Fibroblast of skin of right quadriceps (primary cell): ENCODE measurements at places on chromosomes 12 and 14.
A peak's percentile ranks its signal among the peaks of the same experiment; 100 is the strongest.

GRCh38 chr14:104726600-104727451, 2.8 kb downstream of the ADSS1 start:
- no peak for DNase-seq

DNA sequence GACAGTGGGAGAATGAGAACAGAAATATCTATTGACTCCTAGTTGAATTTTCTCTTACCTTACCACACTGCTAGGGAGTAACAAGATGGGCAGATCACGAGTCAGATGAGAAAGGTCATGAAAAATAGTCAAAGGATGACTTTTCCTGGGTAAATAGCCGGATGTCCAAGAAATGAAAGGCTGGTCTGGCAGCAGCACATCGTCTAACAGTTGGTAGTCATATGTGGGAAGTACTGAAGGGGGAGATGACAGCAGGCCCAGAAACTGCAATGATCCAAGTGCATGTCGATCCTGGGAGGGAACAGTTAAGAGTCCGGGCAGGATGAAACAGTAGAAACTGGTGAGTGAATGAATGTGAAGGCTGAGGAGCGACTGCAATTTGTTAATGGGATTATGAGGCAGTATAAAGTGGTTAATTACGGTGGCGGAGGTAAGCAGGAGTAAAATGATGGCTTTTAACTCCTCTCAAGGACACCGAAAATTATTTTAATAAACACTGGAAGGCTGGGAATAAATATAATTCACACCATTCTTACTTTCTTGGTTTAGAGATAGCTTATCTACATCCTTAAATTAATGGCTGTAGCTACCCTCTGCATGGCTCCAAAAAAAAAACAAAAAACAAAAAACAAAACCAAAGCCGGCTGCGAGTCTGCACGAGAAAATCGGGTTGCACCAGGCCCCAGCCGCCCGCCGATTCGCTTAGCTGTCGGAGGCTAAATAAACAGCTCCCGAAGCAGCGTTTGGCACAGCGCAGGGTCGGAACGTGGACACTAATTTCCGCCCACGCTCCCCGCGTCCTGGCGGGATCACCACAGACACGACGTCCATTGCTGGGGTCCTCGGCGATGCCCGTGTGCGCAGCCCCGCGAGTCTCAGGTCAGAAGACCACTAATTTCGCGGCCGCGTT, 1.0 kb upstream of the ERC1 start:
- DNase-seq = peak; percentile 72

DNA sequence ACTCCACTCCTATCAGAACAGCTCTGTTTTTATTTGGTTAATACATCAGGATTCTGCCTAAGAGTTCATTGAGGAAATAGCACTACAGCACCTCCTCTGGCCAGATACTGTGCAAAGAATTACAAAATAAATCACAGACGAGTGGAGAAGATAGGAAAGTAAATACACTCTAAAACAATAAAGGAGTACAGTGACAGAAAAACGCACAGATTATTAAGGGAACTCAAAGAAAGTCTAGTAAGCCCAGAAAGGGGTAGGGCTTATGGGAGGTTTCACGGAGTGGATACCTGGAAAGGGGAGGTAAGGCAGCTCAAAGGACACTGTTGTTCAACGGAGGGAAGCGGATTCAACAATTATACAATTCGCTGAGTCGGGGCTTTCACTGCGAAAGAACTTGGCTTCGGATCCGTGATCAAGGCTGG, 5.5 kb downstream of the OR10AD1 start:
- peak; percentile 17 for DNase-seq

DNA sequence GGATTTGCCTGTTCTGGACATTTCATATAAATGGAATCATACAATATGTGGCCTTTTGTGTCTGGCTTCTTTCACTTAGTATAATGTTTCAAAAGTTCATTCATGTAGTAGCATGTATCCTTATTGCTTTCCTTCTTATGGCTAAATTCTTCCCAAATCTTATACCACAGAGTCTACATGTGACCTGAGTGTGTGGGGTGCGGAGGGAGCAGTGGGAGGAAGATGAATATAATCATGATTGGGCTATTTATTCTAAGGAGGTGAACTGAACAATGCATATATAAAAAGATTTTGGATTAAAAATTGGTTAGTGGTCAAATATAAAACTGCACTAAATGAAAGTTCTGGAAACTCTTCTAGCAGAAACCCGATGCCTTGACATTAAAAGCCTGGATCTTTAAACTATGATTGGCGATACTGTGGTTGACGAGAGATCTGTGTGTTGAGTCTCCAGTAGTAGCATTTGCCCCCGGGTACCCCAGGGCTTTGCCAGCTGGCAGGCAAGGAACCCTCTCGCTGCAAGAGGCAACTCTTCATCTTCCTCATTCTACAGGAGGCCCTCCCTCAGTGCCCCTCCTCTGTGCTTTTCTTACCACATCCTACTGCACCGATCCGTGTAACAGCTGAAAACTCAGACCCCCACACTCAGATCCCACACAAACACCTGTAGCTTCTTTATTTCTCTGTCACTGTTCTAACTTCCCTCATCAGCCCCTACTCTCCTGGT, 2.6 kb downstream of the CYP46A1 start:
- DNase-seq = no peak

DNA sequence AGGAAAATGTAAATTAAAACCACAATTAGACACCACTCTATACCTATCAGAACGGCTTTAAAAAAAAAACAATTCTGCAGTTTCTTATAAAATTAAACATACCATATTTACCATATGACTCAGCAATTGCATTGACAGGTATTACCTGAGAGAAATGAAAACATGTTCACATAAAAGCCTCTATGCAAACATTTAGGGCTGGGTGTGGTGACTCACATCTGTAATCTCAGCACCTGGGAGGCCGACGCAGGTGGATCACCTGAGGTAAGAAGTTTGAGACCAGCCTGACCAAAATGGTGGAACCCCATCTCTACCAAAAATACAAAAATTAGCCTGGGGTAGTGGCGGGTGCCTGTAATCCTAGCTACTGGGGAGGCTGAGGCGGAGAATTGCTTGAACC, 41.1 kb downstream of the SPTB start:
- no peak for DNase-seq

- DNase-seq = peak; percentile 90
Observed at GRCh38 chr12:127548123-127548553, 718.8 kb upstream of the TMEM132C start.

GRCh38 chr14:76500480-76500879, 124.5 kb downstream of the ESRRB start:
- DNase-seq = no peak

- DNase-seq = no peak
Observed at GRCh38 chr12:41956353-41956752, 188.3 kb downstream of the GXYLT1 start.

- DNase-seq = peak; percentile 76
Observed at GRCh38 chr12:75820848-75821578, 210.6 kb downstream of the PHLDA1 start.

DNA sequence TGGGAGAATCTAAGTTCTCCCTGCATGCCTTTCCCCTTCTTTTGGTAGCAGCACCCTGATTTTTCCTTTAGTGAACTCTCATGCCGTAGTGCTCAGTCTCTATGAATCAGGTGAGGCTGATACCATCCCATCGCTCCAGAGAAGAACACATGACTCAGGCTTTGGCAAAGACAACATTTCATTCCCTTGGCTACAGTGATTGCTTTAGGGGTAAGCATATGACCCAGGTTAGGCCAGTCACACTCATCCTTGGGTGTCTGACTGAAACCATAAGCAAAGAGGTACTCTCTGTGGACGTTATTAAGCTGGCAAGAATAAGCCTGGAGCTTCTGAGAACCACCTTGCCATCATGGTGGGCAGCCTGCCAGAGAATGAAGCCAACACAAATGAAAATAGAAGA, 141.8 kb downstream of the MYRFL start:
- DNase-seq = no peak

DNA sequence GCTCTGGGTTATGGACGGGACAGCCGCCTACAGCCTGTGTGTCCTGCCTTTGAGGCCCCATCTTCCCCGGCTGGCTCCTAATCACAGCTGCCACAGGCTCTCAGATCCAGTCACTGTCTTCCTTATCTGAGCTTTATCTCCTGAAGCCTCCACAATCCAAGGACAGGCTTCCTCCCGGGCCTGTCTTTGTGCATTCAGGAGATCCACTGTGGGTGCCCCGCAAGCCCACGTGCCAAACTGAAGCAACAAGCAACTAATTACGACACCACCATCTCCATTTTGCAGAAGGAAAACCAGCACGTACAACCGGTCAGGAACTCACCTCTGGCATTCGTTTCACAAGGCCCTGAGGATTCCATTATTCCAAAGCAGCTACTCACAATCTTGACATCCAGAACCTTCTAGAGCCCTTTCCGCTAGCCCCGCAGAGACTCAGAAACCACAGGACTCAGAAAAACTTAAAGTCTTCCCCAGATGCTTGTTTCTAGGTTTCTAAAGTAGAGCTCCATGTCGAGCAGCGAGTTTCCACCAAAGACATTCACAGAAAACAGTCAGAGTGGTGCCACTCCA, 14.0 kb downstream of the SYNE3 start:
- no peak for DNase-seq

DNA sequence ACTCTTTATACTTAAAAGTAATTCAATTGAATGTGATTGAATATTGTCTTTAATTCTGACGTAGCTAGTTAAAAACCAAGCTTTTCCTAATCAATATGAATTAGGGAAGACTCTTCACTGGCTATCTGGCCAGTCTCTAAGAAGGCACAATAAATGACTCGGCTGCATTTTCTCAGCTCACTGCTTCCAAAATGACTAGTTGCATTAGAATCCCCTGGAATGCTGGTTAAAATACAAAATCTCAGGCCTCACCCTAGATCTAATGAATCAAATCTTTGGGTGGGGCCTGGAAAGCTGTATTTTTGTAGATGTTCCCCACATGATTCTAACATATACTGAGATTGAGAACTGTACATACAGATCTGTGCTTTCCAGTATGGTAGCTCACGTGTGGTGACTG, 242.1 kb downstream of the CHST11 start:
- DNase-seq = peak; percentile 24

GRCh38 chr12:52270541-52271070, 3.8 kb upstream of the KRT86 start:
- no peak for DNase-seq

DNA sequence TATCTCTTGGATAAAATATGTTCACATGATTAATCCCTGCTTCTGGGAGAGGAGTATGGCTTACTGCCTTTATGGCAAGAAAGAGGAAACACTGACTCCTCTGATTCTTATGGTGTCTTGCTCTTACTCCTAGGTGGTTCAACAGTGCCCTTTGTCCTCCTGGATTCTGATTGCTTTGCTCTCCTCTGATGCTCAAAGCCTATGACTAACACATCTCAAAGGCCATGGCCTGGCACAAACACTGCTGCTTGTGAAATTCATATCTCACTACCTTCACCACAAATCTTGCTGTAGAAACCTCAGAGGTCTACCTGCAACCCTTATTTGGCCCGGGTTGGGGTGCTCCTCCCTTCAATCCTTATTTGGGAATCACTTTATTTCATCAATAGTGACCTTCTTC, 217.2 kb downstream of the C12orf50 start:
- no peak for DNase-seq

GRCh38 chr12:22687361-22688076, 62.5 kb downstream of the ETNK1 start:
- DNase-seq = peak; percentile 69

- no peak for DNase-seq
Observed at GRCh38 chr12:131051155-131051473, 97.4 kb downstream of the ADGRD1 start.

- DNase-seq = no peak
Observed at GRCh38 chr14:94682061-94682516, 69.9 kb downstream of the SERPINA3 start.

DNA sequence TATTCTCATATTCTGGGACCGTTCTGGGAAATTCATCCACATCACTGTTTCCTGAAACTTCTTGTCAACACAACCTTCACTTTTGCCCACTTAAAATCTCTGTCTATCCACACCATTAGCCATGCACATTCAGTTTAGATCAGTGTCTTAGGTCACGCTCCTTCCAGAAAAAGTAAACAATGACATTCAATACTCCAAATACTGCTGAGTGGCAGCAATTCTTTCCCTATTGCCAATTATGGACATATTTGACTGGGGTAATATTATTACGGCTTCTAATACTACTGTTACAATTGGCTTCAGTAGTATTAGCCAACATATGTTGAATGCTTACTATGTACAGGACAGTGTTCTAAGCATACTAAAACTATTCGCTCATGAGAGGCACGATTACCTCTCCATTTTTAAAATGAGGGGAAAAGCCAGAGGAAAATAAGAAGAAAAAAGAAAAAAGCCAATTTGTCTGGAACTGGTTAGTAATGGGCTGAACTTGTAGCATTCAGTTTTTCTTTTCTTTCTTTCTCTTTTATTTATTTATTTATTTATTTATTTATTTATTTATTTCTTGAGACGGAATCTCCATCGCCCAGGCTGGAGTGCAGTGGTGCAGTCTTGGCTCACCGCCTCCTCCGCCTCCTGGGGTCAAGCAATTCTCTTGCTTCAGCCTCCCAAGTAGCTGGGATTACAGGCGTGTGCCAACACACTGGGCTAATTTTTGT, 23.4 kb downstream of the LTBR start:
- no peak for DNase-seq
